CD4-positive, alpha-beta T cell treated with Interleukin-4 for 1 hour (primary cell): ENCODE measurements at places on chromosomes 5 and 9.
A peak's percentile ranks its signal among the peaks of the same experiment; 100 is the strongest.

GRCh38 chr9:118575341-118576070, 793.7 kb downstream of the BRINP1 start:
- no peak for DNase-seq

- no peak for DNase-seq
Observed at GRCh38 chr5:165119175-165119574, 1613.8 kb downstream of the MAT2B start.

- DNase-seq, result peak; percentile 49
Observed at GRCh38 chr5:54217826-54218503, 92.4 kb downstream of the ARL15 start.

DNA sequence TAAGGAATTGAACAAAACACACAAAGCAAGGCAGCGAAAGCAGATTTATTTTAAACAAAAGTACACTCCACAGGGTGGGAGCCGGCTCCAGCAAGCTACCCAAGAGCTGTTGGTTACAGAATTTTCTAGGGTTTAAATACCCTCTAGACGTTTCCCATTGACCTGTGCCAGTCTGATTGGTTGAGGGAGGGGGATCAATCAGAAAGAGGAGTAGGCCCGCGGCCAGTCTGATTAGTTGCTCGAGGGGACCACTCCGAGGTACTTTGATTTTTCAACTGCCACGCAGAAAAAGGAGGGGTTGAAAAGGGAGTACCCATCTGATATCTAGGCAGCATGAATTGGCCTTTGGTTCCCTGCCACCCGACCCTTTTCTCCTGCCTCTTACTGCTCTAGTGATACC, 998 bp downstream of the SRP19 start:
- DNase-seq, result no peak

DNA sequence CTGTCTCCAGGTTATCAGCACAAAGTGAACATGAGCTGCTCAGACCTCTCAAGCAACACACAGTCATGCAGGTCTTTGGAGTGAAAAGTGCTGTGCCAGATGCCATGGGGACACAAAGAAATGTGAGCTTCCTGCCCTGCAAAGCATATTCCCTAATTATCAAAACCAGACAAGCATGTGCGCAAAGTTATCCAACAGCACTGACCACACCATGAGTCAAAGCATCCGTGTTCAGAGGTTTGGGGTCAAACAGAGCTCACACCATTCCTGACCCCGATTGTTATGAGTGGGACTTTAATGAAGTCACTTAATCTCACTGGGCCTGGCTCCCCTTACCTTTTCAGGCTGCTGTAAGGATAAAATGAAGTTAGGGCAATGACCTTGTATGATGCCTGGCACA, 138.5 kb downstream of the SLIT3 start:
- no peak for DNase-seq

GRCh38 chr5:116448870-116449427, 125.7 kb downstream of the SEMA6A start:
- DNase-seq, result no peak

- DNase-seq, result no peak
Observed at GRCh38 chr5:167355346-167355745, 936.1 kb upstream of the WWC1 start.

- DNase-seq, result no peak
Observed at GRCh38 chr9:75907329-75907728, 16.9 kb downstream of the PCSK5 start.

GRCh38 chr9:128593039-128593438, 40.7 kb downstream of the SPTAN1 start:
- no peak for DNase-seq

GRCh38 chr5:170206216-170206615, 26.6 kb upstream of the C5orf58 start:
- no peak for DNase-seq

- no peak for DNase-seq
Observed at GRCh38 chr5:180492226-180492903, 1.8 kb upstream of the CNOT6 start.

GRCh38 chr5:73902327-73903051, 276.5 kb downstream of the ARHGEF28 start:
- peak; percentile 54 for DNase-seq
